ENCODE measurements at places on chromosomes 11 and 22. TPM values are rescaled to one million over a fixed set of nuclear protein-coding genes. Genes with fewer than 3 reads are reported as not detected.

OR5T2 gene
- total RNA-seq: not detected

APOBEC3G gene
- 47.4 TPM for total RNA-seq

HNRNPUL2 gene
- total RNA-seq: 59.6 TPM

PKDREJ gene
- total RNA-seq: not detected

RAB38 gene
- total RNA-seq: 2.9 TPM

TMEM132A gene
- total RNA-seq: 1.9 TPM

DNA sequence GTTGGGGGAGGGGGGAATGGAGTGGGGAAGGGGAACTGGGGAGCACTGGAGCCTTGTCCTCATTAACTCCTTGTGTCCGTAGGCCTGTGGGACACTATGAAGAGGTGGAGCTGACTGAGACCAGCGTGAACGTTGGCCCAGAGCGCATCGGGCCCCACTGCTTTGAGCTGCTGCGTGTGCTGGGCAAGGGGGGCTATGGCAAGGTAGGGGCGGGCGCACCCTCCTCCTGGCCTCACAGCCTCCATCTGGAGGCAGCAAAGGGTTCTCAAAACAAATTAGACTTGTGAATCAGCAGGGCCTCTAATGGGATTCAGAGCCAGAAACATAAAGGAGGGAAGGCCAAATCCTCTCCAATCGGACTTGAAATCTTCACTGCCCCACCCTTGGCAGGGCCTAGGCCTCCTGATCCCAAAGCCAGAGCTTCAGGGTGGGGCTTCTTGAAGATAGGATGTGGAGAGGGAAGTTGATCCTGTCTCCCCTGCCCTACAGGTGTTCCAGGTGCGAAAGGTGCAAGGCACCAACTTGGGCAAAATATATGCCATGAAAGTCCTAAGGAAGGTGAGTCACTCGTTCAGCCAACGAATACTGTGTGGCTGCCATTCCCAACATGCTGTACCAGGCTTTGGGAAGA lies 859 bp downstream of the RPS6KB2 start:
- DNase-seq: peak; percentile 27

- DNase-seq: no peak
Measured at GRCh38 chr22:21448627-21449416, 18.4 kb upstream of the TMEM191C start.

DNA sequence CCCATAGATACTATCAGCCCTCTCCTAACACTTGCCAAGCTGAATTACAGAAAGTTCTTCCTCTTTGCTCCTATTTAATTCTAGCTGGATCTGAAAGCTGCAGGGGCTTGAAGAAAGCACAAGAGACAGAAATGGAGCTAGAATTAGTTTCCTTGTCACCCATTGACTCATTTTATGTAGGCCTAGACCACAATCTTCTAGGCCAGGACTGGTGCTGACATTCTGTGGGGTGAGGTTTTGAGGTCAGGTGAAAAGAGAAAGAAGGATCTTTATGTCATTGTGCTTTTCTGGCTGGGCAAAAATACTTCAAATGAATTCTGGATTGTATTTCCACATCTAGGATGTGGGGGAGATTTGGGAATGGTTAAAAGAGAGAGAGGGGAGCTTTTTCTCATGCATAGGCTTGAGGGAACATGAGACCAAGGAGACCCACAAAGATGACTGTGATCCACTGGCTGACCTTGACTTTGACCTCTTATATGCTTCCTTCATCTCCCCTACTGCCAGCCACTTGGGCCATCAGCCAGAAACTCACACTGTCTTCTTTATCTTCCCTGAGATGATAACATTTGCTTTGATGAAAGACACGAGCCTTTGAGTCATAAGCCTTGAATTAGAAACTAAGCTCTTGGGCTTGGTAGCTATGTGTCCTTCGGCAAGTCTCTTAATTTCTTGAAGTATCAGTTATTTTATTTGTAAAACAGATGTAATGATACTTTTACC lies 274.9 kb upstream of the CADM1 start:
- no peak for DNase-seq

GRCh38 chr11:94032066-94032465 lies 10.9 kb downstream of the HEPHL1 start:
- DNase-seq: no peak

DNA sequence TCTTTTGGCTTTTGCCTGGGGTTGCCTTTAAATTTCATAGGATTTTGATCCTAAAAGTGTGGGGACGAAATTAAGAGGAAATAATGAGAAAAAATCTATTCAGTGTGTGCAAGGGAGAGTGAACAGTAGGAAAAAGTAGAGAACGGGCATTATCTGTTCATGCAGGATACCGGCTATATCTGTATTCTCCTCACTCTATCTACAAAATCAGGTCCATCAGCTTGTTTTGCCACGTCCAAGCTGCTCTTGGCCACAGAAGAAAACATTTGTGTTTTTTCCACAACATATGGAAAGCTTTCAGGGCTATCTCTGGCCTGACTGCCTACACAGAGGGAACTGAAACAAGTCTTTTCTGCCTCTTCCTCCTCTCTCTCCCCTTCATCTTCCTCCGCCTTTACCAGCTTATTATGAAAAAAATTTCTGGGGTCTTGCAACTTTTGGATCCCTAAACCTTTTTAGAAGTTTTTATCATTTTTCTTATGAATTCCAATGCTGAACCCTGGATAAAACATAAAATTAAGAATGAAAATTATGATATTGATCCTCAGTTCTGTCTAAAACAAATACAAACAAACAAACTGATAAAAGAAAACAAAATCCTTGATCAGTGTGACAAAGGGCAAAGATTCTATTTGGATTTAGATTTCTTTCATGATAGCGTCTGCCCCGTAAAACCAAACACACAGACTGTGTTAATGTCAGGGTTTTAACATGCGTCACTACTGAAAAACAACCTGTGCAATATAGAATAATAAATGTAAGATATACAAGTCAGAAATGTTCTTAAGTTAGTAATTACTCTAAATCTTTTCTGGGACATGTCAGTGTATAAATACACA lies 219.7 kb downstream of the CNTN5 start:
- DNase-seq: no peak

GRCh38 chr11:92941676-92942571 lies 27.5 kb upstream of the MTNR1B start:
- peak; percentile 38 for DNase-seq

- DNase-seq: no peak
Measured at GRCh38 chr11:78080818-78081495, 1.3 kb upstream of the NDUFC2 start.

DNA sequence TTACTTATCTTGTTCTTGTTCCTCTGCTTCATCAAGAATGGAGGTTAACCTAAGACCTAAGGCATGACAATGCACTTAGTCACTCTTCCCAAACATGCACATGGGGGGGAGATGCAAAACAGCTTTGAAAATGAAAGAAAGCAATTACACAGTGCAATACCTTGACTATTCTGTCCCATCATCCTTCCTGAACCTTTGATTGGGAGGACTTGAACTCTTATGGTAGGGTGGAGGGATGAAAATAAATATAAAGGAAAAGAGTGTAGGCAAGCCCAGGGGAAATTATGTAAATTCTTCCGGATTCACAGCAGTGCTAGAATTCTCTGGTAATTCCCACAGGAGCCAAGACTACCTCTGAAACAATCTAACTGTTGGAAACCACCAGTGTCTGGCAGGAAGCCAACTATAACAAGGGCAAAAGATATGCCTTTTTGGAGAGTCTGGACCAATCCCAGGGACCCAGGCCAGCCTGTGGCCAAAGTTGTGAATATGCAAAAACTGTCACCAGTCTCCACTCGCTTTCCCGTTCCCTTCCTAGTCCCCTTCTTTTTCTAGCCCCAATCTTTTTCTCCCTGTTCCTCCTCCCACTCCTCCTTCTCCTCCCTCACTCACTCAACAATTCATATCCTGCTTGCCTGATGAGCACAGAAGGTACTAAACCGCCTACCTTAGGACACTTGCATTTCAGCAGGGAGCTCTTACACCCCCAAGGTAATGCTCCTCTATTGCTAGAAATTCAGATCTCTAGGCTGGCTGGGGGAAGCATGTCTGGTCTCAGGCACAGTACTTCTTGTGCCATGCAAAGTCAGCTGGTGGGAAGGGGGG lies 2.5 kb upstream of the RCN1 start:
- peak; percentile 32 for DNase-seq

- DNase-seq: peak; percentile 90
Measured at GRCh38 chr22:19431649-19432132, at the start of gene HIRA. Gene HIRA (minus strand): TSS chr22:19431733. CDS start chr22:19431476, 257 bp downstream.

DNA sequence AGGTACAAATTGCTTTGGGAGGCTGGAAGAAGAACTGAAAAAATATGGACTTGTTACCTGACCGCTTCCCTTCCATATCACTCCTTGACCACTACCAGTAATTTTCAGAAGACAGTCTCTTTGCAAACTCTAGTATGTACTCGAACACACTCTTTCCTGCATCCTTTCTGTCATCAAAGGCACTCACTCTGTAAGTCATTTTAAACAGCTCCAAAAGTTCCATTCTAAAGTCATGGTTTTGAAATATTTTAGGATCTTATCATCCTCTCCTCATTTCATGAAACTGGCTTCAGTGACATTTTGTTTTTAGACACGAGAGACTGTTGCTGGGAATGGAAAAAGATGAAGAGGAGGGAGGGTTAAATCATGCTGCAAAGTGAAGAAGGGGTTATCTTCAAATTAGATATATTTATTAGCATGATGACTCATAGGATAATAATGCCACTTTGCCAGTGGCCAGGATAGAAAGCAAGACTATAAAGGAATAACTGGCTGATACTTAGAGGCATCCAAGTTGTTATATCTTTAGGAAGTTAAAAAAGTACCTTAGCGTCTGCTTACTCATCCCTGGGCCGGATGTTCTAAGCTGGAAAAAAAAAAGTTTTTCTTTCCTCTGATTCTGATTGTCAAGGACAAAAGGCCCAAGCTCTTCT lies 549.3 kb downstream of the METTL15 start:
- DNase-seq: no peak
